NCI-H526 (cell line): ENCODE measurements at places on chromosomes 3 and 15.

- DNase-seq = no peak
Measured at GRCh38 chr15:90915216-90915807, 12.2 kb downstream of the MAN2A2 start.

- no peak for DNase-seq
Measured at GRCh38 chr3:83802801-83803200, 1156.0 kb upstream of the CADM2 start.

DNA sequence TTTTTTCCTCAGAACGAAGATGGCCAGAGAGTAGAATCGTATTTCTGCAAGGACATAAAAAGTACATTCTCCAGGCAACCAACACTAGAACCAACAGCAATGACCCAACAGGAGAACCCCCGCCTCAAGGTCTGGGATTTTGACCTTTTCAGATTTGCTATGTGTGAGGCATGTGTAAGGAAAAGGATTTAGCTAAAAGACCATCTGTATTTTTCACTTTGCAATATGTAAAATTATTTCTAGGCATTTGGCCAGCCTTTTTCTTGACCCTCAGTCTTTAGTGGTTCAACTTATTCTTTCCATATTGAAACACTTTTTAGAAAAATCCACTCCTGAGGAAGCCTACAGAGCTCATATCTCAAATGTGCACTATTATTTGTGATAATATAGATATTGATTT, 219.2 kb upstream of the GOLGA6L4 start:
- no peak for DNase-seq

GRCh38 chr15:64151727-64152506, at the start of gene SNX22:
SNX22 (plus strand) TSS chr15:64151731; CDS start chr15:64151776, 45 bp downstream.
- peak; percentile 66 for DNase-seq

- DNase-seq = no peak
Measured at GRCh38 chr15:68184616-68185480, 20.3 kb downstream of the CALML4 start.

GRCh38 chr3:105465251-105465853, 98.6 kb downstream of the ALCAM start:
- DNase-seq = no peak

DNA sequence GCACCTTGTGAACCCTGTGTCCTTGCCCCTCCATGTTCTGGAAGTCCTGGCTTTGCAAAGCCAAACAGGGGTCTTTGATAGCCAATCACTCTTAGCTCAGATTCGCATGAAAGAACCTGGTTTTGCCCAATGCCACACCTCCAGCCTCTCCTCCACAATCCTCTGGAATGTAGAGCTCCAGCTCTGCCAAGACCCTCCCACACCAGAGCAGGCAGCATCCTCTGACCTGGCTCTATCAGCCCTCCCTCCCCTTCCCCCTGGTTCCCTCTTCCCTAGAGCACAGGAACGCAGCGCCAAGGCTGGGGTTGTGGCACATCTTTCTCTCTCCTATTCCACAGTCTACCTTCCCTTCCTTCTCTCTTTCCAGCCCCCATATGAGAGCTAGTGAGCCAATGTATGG, 133.3 kb downstream of the RPLP1 start:
- DNase-seq = no peak

- DNase-seq = no peak
Measured at GRCh38 chr3:183536238-183536880, 19.1 kb downstream of the KLHL6 start.

DNA sequence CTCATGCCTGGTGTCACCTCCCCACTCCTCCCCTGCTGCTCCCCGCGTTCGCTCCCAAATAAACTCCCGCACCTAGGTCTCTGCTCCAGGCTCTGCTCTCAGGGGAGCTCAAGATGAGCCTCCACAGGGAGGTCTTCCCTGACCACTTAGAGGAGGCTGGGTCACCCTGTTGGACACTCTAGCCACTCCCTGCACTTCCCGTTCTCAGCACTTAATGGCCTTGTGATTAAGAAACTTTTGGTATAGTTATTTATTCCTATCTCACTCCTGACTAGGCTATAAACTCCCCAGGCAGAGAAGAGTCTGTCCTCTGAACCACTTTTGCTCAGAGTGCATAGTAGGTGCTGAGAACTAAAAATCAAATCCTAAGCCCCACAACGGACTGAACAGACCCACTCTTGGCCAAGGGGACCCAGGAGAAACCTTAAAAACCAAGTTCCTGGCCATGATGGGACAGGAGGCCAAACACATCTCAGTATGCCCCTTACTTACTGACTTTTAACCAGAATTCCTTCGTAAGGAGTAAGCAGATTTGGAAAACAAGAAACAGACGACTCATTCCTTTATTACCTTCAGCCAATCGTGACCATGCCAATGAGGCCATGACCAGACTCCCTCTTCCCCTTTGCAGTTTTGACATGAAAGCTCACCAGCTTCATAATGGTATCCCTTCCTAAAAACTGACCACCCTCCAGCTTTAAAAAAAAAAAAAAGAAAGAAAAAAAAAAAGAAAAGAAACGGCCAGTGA, 69.0 kb upstream of the HRH1 start:
- no peak for DNase-seq

GRCh38 chr3:146581951-146582467, 23.1 kb downstream of the PLSCR5 start:
- peak; percentile 6 for DNase-seq

DNA sequence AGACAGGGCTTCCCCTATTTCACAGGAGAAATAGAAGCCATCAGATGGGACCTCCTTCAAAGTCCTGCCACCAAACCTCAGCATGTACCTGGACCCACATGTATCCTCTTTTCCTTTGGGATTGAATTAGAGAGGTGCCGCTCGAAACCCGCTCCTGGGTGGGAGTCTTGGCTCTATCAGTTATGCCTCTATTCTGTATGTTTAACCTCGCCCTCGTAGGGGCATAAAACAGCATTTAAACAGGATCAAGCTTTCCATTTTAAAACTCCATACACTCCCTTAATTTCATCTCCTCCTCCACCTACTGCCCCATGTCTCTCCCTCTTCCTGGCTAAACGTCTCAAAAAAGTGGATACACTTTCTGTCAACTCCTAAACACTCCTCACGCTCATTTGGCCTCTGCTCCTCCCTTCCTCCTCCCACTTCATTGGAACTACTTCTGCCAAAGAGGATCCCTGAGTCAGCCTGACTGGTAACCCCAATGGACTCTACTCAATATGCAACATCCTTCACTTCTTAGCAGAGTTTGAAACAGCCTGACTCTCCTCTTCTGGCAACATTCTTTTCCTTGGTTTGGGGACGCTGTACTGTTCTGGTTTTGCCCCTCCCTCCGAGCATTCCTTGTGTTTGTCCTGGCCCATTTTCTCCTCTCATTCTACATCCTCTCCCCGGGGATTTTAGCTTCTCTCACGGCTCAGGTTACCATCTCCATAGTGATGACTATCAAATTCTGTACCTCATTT, 23.0 kb upstream of the MUC20 start:
- no peak for DNase-seq

- DNase-seq = peak; percentile 11
Measured at GRCh38 chr3:142664311-142664710, 59.5 kb upstream of the TRPC1 start.

GRCh38 chr15:70643106-70643782, 120.1 kb downstream of the UACA start:
- no peak for DNase-seq
